A549 treated with Mapracorat at 1 μM for 4 hours (cell line): ENCODE measurements at places on chromosomes 16 and 17. TPM values are rescaled to one million over a fixed set of nuclear protein-coding genes. Genes with fewer than 3 reads are reported as not detected.

SOX8 gene
- total RNA-seq: 1.4 to 2.8 TPM (median 2.6 TPM) in 5 replicates

ABCC11 gene
- total RNA-seq: 0.06 to 0.22 TPM (median 0.14 TPM) in 5 replicates

TP53TG3F gene
- total RNA-seq: 0.12 to 0.18 TPM (median 0.15 TPM) in 3 of 5 replicates, not detected in the others

MFSD6L gene
- not detected in 5 replicates for total RNA-seq

STAT3 gene
- 62.3 to 77.0 TPM (median 74.2 TPM) in 5 replicates for total RNA-seq

SDR42E1 gene
- 0.81 to 1.9 TPM (median 1.1 TPM) in 5 replicates for total RNA-seq

ITGAX gene
- 1.1 to 1.6 TPM (median 1.3 TPM) in 5 replicates for total RNA-seq

PTGES3L gene
- total RNA-seq: 0.45 to 1.3 TPM (median 1.1 TPM) in 5 replicates

SLC12A3 gene
- not detected in 5 replicates for total RNA-seq

TMEM107 gene
- 18.8 to 22.9 TPM (median 20.7 TPM) in 5 replicates for total RNA-seq

CD300E gene
- total RNA-seq: not detected in 5 replicates

CACNA1H gene
- total RNA-seq: 9.8 to 17.8 TPM (median 15.9 TPM) in 5 replicates

SAT2 gene
- total RNA-seq: 64.6 to 86.2 TPM (median 81.5 TPM) in 5 replicates

CMIP gene
- 90.0 to 120 TPM (median 105 TPM) in 5 replicates for total RNA-seq

HOXB8 gene
- 6.2 to 8.3 TPM (median 7.0 TPM) in 5 replicates for total RNA-seq

ACSM2A gene
- not detected in 5 replicates for total RNA-seq

CHST5 gene
- total RNA-seq: 0.06 to 0.29 TPM (median 0.12 TPM) in 4 of 5 replicates, not detected in the other

ARSG gene
- total RNA-seq: 1.3 to 1.9 TPM (median 1.5 TPM) in 5 replicates

LGALS9 gene
- total RNA-seq: 0.93 to 1.9 TPM (median 1.6 TPM) in 5 replicates

KREMEN2 gene
- total RNA-seq: 0.88 to 2.6 TPM (median 2.2 TPM) in 5 replicates

GAS2L2 gene
- 0.04 to 0.08 TPM (median 0.08 TPM) in 5 replicates for total RNA-seq

KIF2B gene
- not detected in 5 replicates for total RNA-seq

C16orf74 gene
- total RNA-seq: 12.3 to 19.5 TPM (median 15.1 TPM) in 5 replicates

MPP2 gene
- 1.1 to 1.8 TPM (median 1.3 TPM) in 5 replicates for total RNA-seq

KRTAP4-16 gene
- total RNA-seq: not detected in 5 replicates

ABCC3 gene
- total RNA-seq: 115 to 150 TPM (median 131 TPM) in 5 replicates

TBKBP1 gene
- 4.2 to 6.5 TPM (median 5.1 TPM) in 5 replicates for total RNA-seq

CCDC78 gene
- total RNA-seq: 4.4 to 8.3 TPM (median 6.5 TPM) in 5 replicates

MYH11 gene
- total RNA-seq: 0.02 to 0.21 TPM (median 0.12 TPM) in 5 replicates

SAP30BP gene
- 113 to 142 TPM (median 123 TPM) in 5 replicates for total RNA-seq

ADGRG3 gene
- total RNA-seq: 0.34 to 0.73 TPM (median 0.52 TPM) in 5 replicates

NEURL4 gene
- total RNA-seq: 22.4 to 41.3 TPM (median 31.1 TPM) in 5 replicates

SSTR5 gene
- total RNA-seq: 0.28 to 0.72 TPM (median 0.35 TPM) in 5 replicates

TP53TG3 gene
- total RNA-seq: 0.17 to 0.81 TPM (median 0.49 TPM) in 4 of 5 replicates, not detected in the other

CCL13 gene
- not detected in 5 replicates for total RNA-seq
